ENCODE measurements at places on chromosomes 2 and 18.

- DNase-seq, result no peak
Measured at GRCh38 chr18:57038395-57038794, 108.5 kb upstream of the BOD1L2 start.

GRCh38 chr2:36413218-36413617 lies 57.6 kb downstream of the CRIM1 start:
- DNase-seq, result no peak

DNA sequence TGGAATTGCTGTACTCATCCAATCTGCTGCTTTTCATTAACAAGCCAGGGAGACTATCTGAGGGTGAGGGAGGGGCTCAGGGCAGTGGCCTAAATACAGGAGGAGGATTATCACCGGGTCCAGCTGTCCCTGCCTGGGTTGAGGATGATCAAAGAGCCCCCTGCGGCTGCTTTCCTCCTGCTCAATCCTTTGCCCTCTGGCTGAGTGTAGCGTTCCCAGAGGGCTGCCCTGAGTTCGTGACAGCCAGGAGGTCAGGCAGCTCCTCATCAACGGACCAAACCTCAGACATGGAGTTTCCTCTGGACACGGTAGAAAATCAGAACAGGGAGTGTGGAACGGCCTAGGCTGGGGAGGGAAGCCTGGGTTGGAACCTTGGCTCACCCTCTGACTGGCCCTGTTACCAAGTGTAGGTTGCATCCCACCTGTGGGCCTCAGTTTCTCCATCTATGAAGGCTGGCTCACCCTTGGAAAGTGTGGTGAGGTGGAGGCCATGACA lies 23.5 kb downstream of the CIB4 start:
- no peak for DNase-seq

- DNase-seq, result no peak
Measured at GRCh38 chr18:79695269-79695668, 15.7 kb downstream of the CTDP1 start.

- no peak for DNase-seq
Measured at GRCh38 chr2:11094021-11094810, 61.1 kb upstream of the SLC66A3 start.

Measured in GM06990 (cell line).